ENCODE measurements at places on chromosomes 16 and 17. TPM values are rescaled to one million over a fixed set of nuclear protein-coding genes. Genes with fewer than 3 reads are reported as not detected.

DNA sequence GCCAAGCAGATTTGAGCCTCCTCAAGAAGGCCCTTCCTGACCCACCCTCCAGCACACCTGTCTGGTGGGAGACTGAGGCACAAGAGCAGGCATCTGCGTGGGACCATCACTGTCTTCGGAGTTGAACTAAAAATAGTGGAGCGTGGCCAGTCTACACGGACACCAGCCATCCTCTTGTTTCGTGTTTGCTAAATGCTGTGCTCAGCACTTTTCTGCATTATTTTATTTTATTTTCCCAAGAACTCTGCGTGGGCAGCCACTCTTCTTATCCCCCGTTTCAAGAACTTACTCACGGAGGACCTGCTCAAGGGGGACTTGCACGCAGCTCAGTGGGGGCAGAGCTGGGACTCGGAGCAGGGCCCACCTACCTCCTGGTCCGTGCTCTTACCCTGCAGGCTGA lies 60.8 kb downstream of the SOCS3 start:
- peaks cover 10% of the 10 kb centered on the region for H3K4me1 ChIP-seq
- no peak overlapping the region for H3K4me3 ChIP-seq
- H3K36me3 ChIP-seq, result no peaks in the 10 kb centered on the region
- no peaks in the 10 kb centered on the region for H3K27me3 ChIP-seq
- no peak for DNase-seq

DNA sequence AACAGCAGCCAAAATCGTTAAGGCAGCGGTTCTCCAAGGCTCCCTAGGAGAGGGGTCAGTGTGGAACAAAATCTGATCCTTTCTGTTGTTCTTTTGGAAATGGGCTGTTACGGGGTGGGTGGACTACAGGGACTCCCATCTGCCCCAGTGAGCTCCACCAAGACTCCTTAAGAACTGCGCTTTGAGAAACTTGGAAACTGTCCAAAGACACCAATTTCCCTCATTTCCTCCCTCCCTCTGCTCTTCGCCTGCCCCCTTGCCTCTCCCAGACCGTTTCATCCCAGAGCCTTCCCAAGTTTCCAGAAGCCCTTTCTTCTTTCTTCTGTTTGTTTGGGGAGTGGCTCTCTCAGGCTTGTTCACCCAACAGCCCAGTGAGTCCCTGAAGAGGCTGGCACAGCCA lies 205.4 kb downstream of the COPRS start:
- no peaks in the 10 kb centered on the region for H3K36me3 ChIP-seq
- H3K4me1 ChIP-seq, result no peaks in the 10 kb centered on the region
- no peak overlapping the region for H3K4me3 ChIP-seq
- DNase-seq, result no peak
- H3K27ac ChIP-seq, result no peak overlapping the region
- H3K27me3 ChIP-seq, result peaks cover 5% of the 10 kb centered on the region

DNA sequence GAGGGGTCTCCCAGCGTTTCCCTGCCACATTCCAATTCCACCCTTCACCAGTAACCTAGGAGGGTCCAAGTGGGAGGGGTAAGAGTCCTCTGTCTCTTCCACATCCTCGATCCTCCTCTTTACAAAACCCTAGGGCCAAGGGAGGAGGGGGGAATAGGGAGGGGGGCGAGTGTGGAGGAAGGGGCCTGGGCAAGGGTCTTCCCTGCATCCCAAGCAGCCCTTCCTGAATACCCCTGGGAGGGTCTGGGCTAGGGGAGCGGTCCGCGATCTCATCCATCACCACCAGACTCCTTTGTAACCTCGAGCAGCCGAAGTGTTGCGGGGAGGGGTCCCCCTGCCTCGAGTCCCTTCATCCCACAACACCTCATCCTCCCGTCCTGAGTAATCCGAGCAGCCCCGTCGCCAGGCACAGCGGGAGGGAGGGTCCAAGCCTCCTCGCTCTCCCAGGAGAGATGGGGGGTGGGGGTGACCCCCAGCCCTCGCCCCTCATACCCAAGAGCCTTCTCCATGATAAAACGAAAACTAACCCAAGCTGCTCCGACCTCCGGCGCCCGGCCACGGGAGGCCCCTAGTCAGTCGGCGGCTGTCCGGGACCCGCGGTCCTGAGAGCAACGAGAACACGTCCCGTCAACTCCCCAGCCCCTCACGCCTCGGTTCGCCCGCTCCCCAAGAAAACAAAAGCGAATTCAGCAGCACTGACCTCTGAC lies 502 bp downstream of the SMPD3 start:
- DNase-seq, result no peak
- no peaks in the 10 kb centered on the region for H3K36me3 ChIP-seq

DNA sequence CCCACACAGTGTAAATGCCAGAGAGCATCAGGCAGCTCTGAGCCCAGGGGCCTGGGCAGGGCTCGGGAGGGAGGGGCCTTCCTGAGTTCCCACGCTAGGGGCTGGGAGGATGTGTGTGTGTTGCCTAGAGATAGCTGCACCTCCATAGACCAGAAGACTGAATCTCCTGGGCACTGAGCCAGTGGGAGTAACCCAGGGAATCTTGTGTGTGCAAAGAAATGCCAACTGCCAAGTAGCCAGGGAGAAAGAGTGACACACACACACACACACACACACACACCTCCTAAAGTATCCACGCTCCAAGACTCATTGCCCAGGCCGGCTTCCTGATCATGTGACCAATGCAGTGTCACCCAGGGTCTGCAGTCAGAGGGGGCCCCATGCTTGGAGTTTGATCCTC lies 166.2 kb upstream of the RPL38 start:
- H3K4me3 ChIP-seq, result no peak overlapping the region
- H3K27me3 ChIP-seq, result no peaks in the 10 kb centered on the region
- H3K36me3 ChIP-seq, result no peaks in the 10 kb centered on the region
- no peak overlapping the region for H3K27ac ChIP-seq
- DNase-seq, result no peak

The CLEC18C gene
- 0.31 TPM for total RNA-seq

The PNMT gene
- total RNA-seq, result not detected

The CD300E gene
- total RNA-seq, result not detected

The TBC1D3H gene
- total RNA-seq, result not detected

The NSF gene
- total RNA-seq, result 23.8 TPM

The SLC5A11 gene
- total RNA-seq, result not detected

The NPB gene
- total RNA-seq, result 0.19 TPM

The TMC7 gene
- total RNA-seq, result not detected

The GUCY2D gene
- not detected for total RNA-seq

The TNFSF13 gene
- total RNA-seq, result 2.1 TPM

The RNFT1 gene
- total RNA-seq, result 31.1 TPM

The KRT17 gene
- total RNA-seq, result not detected

Data from activated naive CD4-positive, alpha-beta T cell treated with anti-CD3 and anti-CD28 coated beads for 36 hours (primary cell).